ENCODE measurements at places on chromosomes 12 and 14.

DNA sequence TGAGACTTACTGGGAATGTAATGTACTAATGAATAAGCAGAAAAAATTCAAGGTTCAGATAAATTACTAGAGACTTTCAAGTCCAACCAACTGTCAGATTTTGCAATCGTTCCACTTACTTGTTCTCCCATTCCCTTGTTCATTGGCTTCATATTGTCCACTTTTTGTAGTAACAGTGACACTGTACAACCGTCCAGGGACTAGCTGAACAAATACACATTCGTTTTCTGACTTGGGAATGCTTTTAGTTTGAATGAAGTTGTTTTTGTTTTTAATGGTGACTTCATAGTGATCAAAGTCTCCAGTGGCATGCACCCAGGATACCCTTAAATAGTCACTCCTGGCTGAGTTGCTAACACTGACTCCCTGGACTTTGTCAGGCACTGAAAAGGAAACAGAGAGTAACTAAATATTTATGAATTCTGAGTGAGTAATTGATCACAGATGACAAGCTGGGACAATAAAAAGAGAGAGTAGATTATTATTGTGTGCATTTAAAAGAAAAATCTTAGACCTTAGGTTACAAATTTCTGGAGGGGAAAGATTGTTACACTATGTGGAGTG lies 65.4 kb downstream of the PTPRB start:
- peak; percentile 57 for ATAC-seq

- no peak for ATAC-seq
Measured at GRCh38 chr12:105218434-105218833, 17.5 kb downstream of the APPL2 start.

- no peak for ATAC-seq
Measured at GRCh38 chr14:49193332-49194065, 392.7 kb downstream of the RPS29 start.

DNA sequence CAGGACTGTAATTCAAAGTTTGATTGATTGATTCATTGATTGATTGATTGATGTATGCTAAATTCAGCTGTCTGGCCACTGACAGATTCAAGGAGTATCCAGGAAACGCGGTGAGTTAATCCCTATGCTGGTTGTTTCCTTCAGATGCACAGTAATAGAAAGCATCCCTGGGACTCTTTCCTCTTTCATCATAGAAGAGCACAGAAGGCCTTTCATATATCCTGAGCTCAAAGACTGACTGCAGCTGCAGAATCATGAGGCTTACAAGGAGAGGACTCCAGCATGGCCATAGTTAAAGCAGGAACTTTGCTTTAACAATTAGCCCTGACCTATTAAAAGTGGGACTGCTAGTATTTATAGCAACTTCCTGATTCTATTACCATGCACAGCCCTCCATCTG lies 187.7 kb upstream of the TMTC1 start:
- ATAC-seq: no peak

GRCh38 chr14:99066378-99066777 lies 205.6 kb downstream of the BCL11B start:
- no peak for ATAC-seq

- no peak for ATAC-seq
Measured at GRCh38 chr12:65537978-65538377, 259.5 kb downstream of the MSRB3 start.

- peak; percentile 41 for ATAC-seq
Measured at GRCh38 chr12:7439579-7440505, 4.1 kb downstream of the CD163L1 start.

- no peak for ATAC-seq
Measured at GRCh38 chr12:54974279-54974678, 10.3 kb downstream of the TESPA1 start.

DNA sequence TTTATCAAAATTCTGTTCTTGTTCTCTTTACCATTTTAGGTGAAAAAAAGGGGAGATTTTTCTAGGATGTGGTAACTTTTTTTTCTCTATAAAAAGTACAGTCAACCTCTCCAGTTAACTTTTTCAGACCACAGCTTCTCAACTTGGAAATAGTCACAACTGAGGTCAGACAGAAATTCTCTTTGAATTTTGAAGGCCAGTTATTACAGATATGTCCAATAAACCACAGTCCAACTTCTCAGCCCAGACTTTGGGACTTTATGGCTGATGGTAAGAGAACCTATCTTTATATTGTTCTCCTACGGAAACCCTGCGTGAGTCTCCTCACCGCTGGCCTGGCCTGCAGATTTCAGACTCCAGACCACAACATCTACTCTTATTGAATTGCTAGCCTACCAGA lies 176.7 kb downstream of the DACT1 start:
- no peak for ATAC-seq

GRCh38 chr12:57545809-57546437 lies 1.1 kb downstream of the DCTN2 start:
- no peak for ATAC-seq

DNA sequence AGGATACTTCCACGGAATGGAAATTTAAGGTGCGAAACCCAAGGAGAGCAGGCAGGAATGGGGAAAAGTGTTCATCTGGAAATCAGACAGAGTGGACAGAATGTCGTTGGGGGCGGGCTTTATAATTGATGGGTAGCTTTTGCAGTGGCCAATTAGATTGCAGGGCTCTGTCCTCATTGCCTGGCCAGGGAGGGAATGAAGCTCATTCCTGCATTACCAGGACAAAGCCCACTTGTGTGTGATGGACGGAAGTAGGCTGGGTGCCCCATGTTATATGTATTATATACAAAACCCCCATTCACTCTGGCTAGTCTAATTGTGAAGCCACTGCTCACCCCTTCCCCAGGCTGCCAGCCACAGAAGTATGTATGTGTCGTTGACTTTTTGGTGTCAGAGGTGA lies 23.6 kb downstream of the ZNF664 start:
- no peak for ATAC-seq

DNA sequence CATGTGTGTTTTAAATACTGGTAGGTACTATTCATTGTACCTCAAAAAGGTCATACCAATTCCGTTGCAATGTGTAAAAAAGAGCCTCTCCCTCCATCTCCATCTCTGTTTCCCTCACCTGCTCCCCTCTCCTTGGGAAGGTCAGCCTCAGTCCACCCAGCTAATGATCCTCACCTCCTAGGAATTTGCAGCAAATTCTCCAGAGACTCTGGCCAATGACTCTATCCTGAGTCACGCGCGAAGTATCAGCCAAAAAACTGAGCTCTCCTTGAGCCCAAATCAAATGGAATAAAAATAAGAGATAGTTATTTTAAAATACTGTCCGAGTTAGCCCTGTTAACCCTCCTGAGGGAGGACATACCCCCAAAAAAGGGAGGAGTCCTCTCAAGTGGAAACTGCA lies 148.4 kb downstream of the DPF3 start:
- no peak for ATAC-seq

GRCh38 chr14:93788543-93789227 lies 400 bp upstream of the PRIMA1 start:
- ATAC-seq: peak; percentile 90

- ATAC-seq: no peak
Measured at GRCh38 chr14:76775695-76776427, 14.6 kb downstream of the VASH1 start.

GRCh38 chr14:42407153-42407552 lies 800.5 kb downstream of the LRFN5 start:
- no peak for ATAC-seq

DNA sequence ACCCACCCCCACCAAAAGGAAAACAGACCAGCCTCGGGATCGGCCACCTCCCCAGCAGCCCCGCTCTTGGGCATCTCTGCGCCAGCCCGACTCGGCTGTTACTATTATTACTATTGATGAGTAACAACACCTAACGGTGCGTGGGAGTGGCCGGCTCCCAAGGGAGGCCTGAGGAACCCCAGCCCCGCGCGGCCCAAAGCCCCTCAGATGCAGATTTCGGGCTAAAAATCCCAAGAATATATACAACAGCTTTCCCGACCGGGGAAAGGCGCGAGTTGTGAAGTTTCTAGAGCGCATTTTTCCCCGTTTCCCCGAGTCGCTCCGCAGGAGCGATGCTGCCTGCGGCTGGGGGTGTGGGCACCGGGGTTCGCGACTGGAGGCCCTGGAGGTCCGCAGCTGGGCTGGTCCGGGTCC lies 565 bp downstream of the NT5DC3 start:
- no peak for ATAC-seq

- no peak for ATAC-seq
Measured at GRCh38 chr12:89968151-89968700, 259.6 kb upstream of the ATP2B1 start.

All from gastroesophageal sphincter (tissue), 4 donors.